Esophagus squamous epithelium (tissue), 5 donors: ENCODE measurements at places on chromosomes 2 and 18.

DNA sequence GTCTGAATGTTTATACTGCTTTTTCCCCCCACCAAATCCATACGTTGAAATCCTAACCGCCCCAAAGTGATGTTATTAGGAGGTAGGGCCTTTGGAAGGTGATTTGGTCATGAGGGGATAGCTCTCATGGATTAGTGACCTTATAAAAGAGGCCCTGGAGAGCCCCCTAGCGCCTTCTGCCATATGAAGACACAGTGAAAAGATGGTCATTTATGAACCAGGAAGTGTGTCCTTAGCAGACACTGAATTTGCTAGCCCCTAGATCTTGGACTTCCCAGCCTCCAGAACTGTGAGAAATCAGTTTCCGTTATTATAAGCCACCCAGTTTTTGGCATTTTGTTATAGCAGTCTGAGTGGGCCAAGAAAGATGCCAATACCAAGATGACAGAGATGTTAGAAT lies 7.2 kb upstream of the TSN start:
- no peaks in the 10 kb centered on the region for H3K4me1 ChIP-seq
- H3K27ac ChIP-seq = no peak overlapping the region
- H3K36me3 ChIP-seq = no peaks in the 10 kb centered on the region

DNA sequence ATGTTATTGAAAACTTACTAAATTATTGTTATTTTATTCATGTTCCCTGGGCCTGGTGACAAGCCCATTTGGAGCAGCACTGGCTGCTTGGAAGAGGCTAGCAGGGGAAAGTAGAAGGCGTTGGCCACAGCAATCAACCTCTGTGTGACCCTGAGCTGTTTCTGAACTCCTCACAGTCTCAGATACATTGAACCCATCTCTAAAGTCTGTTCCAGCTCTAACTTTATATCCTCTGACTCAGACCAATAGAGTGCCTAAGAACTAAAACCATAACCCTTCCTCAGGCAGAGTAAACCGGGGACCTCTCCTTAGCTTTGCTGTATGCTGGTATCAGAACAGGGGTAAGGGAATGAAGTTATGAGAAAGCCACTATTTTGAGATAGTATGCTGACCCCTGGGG lies 96.4 kb upstream of the NOL4 start:
- H3K4me3 ChIP-seq = no peak overlapping the region
- no peak overlapping the region for H3K27ac ChIP-seq
- DNase-seq = no peak
- H3K27me3 ChIP-seq = no peaks in the 10 kb centered on the region
- no peaks in the 10 kb centered on the region for H3K4me1 ChIP-seq

DNA sequence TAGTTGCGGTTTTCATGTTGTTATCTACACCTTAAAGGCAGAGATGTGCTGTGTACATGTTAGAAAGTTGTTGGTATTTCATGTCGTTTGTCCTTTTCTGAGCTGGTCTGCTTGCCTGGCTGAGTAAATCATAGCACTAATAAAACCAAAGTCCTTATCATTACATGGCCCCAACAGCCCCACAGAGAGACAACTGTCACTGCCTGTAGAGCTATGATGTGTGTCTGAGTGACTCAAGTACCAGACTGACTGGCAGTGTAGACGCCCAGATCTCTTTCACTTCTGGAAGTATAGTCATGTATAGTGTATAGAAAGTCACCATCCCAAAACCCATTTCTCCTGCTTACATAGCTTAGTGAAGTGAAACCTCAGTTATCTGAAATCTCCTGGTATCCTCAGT lies 4.3 kb downstream of the SOCS6 start:
- no peak overlapping the region for H3K4me3 ChIP-seq
- no peaks in the 10 kb centered on the region for H3K27me3 ChIP-seq
- H3K27ac ChIP-seq = no peak overlapping the region
- no peaks in the 10 kb centered on the region for H3K36me3 ChIP-seq
- no peak for DNase-seq

- DNase-seq = no peak
- H3K4me3 ChIP-seq = no peak overlapping the region
- H3K27me3 ChIP-seq = no peaks in the 10 kb centered on the region
- H3K27ac ChIP-seq = no peak overlapping the region
- no peaks in the 10 kb centered on the region for H3K4me1 ChIP-seq
- H3K36me3 ChIP-seq = no peaks in the 10 kb centered on the region
Observed at GRCh38 chr2:111042772-111043771, 77.6 kb upstream of the BCL2L11 start.

- no peaks in the 10 kb centered on the region for H3K27me3 ChIP-seq
- H3K4me3 ChIP-seq = no peak overlapping the region
- H3K36me3 ChIP-seq = no peaks in the 10 kb centered on the region
- no peaks in the 10 kb centered on the region for H3K4me1 ChIP-seq
- DNase-seq = no peak
Observed at GRCh38 chr2:41314511-41315070, 733.2 kb upstream of the PKDCC start.

DNA sequence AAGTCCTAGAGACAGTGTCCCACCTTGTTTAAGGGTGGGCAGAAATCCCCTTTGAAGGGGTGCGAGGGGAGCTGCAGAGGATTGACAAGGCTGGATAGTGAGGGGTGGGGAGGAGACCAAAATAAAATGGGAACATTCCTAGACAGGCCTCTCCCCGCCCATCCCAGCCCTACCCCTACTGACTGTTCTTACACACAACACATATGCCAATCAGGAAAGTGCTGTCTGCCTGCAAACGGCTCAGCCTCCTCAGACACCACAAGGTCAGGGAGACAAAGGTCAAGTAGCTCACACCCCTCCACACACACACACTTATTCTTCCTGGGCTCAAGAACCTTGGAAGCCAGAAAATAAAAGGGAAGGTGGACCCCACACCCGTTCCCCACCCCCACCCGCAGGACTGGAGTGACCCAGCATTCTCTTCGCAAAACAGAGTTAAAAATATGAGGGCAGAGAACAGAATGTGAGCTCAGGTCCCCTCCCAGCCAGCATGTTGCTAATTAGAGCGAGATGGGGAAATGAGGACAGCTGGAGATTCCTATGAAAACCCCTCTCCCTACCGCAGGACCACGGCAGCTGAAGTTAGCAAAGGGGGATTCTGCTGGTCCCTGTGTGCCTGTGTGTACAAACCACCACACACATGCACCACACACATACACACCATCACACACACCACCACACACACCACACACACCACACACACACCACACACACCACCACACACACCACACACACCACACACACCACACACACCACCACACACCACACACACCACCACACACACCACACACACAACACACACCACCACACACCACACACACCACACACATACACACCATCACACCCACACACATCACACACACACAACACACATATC lies 197.8 kb downstream of the TNS1 start:
- peaks cover 26% of the 10 kb centered on the region for H3K36me3 ChIP-seq
- H3K27me3 ChIP-seq = no peaks in the 10 kb centered on the region
- no peak overlapping the region for H3K4me3 ChIP-seq
- DNase-seq = no peak

DNA sequence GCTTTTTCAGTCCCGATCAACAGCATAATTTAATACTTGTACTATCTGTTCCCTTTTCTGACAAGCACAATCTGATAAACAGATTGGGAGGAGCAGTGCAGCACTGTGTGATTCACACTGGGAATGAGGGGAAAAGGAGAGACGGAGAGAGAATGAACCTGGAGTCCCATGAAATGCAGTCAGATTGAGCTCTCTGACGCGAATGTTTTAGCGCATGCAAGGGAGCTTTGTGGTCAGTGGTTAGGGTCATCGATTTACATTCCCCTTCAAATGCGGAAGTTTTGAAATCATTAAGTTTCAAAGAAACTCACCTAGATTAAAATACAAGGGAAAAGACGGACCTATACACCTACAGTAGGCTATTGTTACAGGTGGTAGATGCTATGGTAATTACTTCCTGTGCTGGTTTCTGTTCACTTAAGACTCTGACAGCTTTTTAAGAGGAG lies 99.6 kb downstream of the KCTD1 start:
- H3K27ac ChIP-seq = no peak overlapping the region
- no peaks in the 10 kb centered on the region for H3K4me1 ChIP-seq
- no peaks in the 10 kb centered on the region for H3K27me3 ChIP-seq
- DNase-seq = no peak
- H3K36me3 ChIP-seq = no peaks in the 10 kb centered on the region

GRCh38 chr2:155169317-155169716 lies 470.8 kb downstream of the KCNJ3 start:
- H3K27me3 ChIP-seq = no peaks in the 10 kb centered on the region
- H3K36me3 ChIP-seq = no peaks in the 10 kb centered on the region
- H3K4me3 ChIP-seq = no peak overlapping the region
- no peaks in the 10 kb centered on the region for H3K4me1 ChIP-seq

GRCh38 chr2:21382701-21383520 lies 259.1 kb downstream of the TDRD15 start:
- no peak for DNase-seq
- H3K27me3 ChIP-seq = no peaks in the 10 kb centered on the region
- no peaks in the 10 kb centered on the region for H3K36me3 ChIP-seq
- no peaks in the 10 kb centered on the region for H3K4me1 ChIP-seq
- H3K4me3 ChIP-seq = no peak overlapping the region
- no peak overlapping the region for H3K27ac ChIP-seq

- H3K27ac ChIP-seq = no peak overlapping the region
- no peaks in the 10 kb centered on the region for H3K4me1 ChIP-seq
- no peak for DNase-seq
- no peaks in the 10 kb centered on the region for H3K36me3 ChIP-seq
Observed at GRCh38 chr2:144219979-144220378, 299.9 kb downstream of the ZEB2 start.

- no peaks in the 10 kb centered on the region for H3K36me3 ChIP-seq
- no peak overlapping the region for H3K27ac ChIP-seq
- DNase-seq = no peak
- no peaks in the 10 kb centered on the region for H3K27me3 ChIP-seq
- H3K4me1 ChIP-seq = no peaks in the 10 kb centered on the region
Observed at GRCh38 chr18:55048892-55049291, 89.6 kb upstream of the CCDC68 start.

DNA sequence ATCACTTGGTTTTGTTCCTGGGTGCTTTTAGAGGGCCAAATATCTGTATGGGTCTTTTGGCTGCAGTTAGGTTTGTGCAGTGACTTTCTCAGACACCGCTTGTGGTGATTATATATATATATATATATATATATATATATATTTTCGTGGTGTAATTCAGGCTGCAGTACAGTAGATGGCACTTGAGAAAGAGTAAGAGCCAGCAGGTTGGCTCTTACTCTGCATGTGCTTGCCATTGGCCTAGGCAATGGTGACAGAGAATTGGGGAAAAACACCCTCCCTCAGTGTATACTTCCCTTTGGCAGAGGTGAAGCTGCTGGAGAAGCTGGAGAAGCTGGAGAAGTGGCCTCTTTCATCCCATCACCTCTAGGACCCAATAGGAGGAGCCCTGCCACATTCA lies 22.2 kb upstream of the MYL1 start:
- no peaks in the 10 kb centered on the region for H3K27me3 ChIP-seq
- no peak for DNase-seq
- no peaks in the 10 kb centered on the region for H3K36me3 ChIP-seq
- no peak overlapping the region for H3K27ac ChIP-seq

- H3K4me3 ChIP-seq = no peak overlapping the region
- H3K4me1 ChIP-seq = no peaks in the 10 kb centered on the region
- no peaks in the 10 kb centered on the region for H3K36me3 ChIP-seq
- no peak for DNase-seq
- no peak overlapping the region for H3K27ac ChIP-seq
- H3K27me3 ChIP-seq = no peaks in the 10 kb centered on the region
Observed at GRCh38 chr2:240505910-240506309, 51.9 kb downstream of the ANKMY1 start.

- DNase-seq = no peak
- no peak overlapping the region for H3K4me3 ChIP-seq
- no peak overlapping the region for H3K27ac ChIP-seq
- no peaks in the 10 kb centered on the region for H3K27me3 ChIP-seq
- H3K36me3 ChIP-seq = no peaks in the 10 kb centered on the region
Observed at GRCh38 chr2:216992056-216992675, 132.3 kb upstream of the TNP1 start.

DNA sequence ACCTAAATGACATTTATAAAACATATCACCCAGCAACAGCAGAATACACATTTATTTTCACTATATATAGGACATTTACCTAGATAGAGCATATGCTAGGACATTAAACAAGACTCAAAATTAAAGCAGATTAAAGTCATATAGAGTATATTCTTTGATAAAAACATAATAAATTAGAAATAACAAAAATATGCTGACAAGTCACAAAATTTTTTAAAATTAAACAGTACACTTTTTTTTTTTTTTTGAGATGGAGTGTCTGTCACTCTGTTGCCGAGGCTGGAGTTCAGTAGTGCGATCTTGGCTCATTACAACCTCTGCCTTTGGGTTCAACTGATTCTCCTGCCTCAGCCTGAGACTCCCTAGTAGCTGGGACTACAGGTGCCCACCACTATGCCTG lies 758.9 kb upstream of the NRXN1 start:
- no peaks in the 10 kb centered on the region for H3K36me3 ChIP-seq
- H3K27me3 ChIP-seq = no peaks in the 10 kb centered on the region
- no peak overlapping the region for H3K4me3 ChIP-seq
- no peaks in the 10 kb centered on the region for H3K4me1 ChIP-seq
- DNase-seq = no peak

DNA sequence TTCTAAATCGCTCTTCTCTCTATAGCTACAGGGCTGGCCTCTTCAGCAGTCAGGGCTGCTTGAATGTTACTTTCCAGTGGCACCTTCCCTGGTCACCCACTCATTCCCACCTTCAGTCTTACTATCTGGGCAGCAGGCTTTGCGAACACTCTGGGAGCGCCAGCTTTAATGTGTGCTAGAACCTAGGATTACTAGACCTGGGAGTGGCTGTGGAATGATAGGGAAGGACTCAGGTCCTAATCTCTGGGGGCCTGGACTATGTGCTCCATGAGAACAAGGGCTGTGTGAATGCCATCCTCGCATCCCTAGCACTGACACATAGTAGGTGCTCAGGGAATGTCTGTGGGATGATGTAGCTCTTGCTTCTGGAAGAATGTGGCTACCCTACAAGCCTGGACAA lies 57.6 kb downstream of the BCL2L11 start:
- no peak for DNase-seq
- H3K4me1 ChIP-seq = no peaks in the 10 kb centered on the region
- no peak overlapping the region for H3K27ac ChIP-seq
- H3K4me3 ChIP-seq = no peak overlapping the region
- H3K27me3 ChIP-seq = no peaks in the 10 kb centered on the region

DNA sequence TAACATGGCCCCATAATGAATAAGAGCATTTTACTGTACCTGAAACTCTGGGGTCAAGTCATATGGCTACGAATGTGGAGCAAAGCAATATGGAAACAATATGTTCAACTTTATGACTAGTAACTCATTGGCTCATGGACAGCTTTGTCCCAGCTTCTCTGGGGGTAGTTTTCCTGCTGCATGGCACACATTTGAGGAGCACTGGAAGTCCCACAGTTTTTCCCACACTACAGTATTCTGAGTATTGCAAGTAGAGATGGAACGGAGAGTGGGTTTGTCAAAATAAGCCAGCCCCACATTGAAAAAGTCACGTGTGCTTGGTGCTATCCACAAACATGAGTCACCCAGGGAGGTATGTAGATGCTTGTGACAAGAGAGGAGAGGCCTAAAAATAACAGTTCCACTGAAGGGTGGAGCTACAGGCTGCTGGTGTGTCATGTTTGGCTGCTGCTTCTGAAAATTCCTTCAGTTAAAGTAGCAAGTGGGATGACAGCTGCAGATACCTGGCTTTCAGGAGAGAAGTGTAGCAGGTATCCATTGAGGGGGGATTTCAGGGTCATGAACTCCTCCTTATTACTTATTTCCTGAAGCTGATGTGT lies 48.2 kb upstream of the CTAGE1 start:
- H3K36me3 ChIP-seq = no peaks in the 10 kb centered on the region
- H3K27ac ChIP-seq = peak overlapping the region; percentile 10
- H3K4me3 ChIP-seq = no peak overlapping the region
- H3K4me1 ChIP-seq = peaks cover 31% of the 10 kb centered on the region
- DNase-seq = no peak
